Foreskin fibroblast (primary cell): ENCODE measurements at places on chromosomes 13 and 19.
A peak's percentile ranks its signal among the peaks of the same experiment; 100 is the strongest.

DNA sequence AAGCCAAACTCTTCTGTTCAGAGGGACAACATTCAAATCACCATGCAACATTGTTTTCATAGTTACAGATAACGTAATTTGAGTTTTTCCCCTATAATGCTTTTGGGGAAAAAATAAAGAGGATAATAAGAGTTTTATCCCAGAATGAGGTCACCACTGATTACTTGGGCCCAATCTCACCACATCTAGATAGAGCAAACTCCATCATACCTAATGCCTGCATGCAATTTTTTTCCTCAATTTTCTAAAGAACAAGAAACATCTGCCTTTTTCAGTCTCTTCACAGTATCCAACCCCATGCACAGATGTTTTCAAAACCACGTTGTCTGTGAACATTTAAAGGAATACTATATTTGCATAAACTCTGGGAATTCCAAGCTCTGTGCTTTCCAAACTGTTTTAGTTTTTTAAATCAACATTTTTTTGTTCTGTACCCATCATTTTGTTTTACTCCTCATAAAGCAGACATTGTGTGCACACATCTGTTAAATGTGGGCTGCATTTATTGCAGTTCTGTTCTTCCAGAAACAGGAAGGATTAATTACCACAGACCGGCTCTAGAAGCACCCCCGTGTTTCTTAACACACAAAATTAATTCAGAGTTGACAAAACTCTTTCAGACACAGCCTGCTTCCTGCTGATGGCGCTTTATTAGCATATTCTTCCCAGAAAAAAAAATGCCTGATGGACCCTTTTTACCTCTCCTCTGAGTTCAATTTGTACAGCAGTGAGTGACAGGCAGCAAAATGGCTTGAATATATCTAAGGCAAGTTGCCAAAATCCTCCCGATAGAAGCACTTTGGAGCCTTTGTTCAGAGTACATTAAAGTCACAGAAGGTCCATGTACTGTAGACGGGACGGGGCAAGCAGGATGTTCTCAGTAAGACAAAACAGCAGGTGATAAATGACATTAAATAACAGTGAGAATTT lies 1171.9 kb downstream of the EFNB2 start:
- peak; percentile 2 for DNase-seq

- no peak for DNase-seq
Observed at GRCh38 chr13:55440465-55441085, 1700.1 kb upstream of the PRR20A start.

DNA sequence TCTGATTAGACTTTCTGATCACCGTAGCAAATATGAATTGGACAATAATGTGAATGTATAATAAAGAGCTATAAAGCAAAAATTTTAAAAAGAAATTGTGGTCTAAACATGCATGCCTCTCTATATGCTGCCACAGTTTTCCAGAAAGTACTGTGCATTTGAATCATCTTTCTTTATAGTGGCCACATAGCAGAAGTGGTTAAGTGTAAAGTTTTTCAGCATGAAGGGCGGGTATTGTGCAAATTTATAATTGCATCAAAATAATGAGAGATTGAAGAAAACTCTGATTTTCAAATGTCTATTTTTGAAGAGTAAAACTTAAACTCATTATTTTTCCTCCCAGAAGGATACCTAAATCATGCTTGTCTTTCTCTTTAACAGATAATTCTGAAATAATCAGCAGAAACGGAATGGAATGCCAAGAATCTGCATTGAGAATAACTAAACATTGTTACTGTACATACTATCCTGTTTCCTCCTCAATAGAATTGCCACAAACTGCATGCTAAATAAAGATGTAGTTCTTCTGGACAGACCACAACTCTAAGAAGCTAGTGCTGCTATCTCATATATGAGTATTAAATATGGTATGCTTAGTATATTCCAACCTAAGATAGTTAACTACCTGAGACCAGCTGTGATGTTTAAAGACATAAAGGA lies 42.9 kb upstream of the RAP2A start:
- no peak for DNase-seq

DNA sequence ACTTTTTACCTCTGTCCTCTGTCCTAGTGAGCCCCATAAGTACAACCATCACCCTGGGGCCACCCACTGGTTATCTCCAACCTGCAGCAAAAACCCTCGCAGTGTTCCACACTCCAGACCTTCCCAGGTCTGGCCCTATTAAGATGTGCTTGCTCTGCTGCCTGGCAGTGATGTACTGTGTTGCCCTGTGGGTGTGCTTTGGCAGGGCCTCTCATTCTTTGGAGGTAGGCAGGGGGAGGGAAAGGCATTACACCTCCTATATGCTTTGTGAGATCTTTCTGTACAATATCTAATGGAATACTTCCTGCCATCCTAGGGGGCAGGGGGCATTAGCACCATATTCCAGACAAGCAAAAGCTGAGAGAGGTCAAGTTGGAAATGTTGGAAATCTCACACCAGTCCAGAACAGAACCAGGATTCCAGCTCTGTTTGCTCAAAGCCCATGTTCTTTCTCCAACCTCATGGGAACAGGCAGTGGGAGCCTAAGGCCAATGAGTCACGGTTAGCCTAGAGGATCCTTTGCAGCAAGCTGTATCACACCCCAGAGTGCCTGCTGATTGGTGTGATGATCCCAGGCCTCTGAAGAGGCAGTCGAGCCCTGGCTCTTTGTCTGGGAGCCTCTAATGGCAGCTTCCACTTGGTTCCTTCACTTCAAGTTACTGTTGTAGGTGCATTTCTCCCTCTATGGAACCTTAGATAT lies 59.7 kb upstream of the UBL3 start:
- DNase-seq = peak; percentile 88

- no peak for DNase-seq
Observed at GRCh38 chr19:54708781-54709180, 15.5 kb upstream of the KIR3DL3 start.

GRCh38 chr13:74129500-74130191 lies 4.6 kb downstream of the KLF12 start:
- peak; percentile 74 for DNase-seq

DNA sequence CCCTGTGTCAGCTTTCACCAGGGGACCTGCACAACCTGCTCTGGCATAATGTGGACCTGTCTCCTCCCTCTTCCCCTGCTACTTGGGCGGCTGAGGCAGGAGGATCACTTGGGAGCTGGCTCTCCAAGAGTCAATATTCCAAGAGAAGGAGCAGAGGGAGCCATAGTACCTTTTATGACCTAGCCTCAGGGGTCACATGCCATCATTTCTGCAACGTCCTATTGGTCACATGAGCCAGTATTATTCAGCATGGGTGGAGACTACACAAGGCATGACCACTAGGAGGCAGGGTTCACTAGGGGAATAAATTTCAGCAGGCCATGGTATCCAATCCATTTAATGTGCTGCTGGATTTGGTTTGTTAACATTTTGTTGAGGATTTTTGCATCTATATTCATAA lies 12.0 kb upstream of the SHFL start:
- DNase-seq = peak; percentile 52

DNA sequence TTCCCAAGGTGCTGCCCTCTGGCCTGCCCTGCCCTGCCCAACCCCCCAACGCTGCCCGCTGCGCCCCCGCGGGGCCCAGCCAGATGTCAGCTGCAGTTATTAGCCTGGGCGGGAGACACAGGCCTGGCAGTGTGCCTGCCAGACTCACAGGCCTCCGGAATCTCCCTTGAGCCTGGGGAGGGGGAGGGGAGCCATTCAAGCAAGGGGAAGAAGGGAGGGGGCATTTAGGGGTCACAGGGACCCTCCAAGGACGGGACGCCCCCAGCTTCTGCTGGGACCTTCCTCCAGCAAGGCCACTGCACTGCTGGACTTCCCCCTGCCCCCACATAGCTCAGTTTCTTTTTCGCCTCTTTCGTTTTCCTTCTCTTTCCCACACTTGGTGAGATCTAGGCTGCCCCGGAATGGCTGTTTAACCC lies 2.6 kb upstream of the JUNB start:
- peak; percentile 66 for DNase-seq

DNA sequence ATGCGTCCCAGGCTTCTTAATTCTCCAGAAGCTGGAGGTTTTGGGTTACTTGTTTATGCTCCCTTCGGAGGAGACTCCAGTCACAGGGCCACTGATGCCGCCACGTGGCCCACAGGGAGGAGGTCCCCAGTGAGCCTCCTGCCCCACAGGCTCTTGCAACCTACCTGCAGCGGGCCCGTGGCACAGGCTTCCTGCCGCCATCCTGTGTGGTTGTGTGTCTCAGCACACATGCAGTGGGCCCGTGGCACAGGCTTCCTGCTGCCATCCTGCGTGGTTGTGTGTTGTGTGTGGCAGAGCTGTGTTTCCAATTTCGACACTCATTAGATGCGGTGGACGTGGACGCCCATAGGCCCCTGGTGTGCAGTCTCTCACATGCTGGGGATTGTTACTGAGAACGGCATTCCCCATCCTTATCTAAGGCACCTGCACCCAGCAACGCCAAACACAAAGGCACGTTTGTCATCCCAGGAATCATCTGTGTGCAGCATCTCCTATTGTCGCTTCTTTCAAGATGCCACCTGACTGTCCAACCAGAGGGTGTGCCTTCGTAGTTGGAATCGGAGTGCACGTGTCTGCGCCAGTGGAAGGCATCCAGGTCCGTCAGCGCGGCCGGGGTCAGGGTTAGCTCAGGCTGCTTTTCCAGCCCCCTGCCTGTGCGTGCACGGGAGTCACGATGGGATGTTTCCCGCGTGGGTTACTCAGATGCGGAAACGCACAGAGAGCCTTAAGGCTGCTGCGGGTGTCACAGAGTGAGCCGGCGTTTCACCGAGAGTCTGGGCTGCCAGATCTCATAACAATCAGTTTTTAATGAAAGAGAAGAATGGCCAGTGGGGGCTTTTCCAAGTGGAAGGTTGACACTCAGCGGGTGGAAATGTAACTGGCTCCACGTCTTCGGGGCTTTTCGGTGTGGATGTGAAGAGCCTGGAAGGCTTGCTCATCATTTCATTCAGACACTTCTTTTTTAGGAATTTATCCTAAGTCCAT lies 119.8 kb downstream of the ATP11A start:
- no peak for DNase-seq

DNA sequence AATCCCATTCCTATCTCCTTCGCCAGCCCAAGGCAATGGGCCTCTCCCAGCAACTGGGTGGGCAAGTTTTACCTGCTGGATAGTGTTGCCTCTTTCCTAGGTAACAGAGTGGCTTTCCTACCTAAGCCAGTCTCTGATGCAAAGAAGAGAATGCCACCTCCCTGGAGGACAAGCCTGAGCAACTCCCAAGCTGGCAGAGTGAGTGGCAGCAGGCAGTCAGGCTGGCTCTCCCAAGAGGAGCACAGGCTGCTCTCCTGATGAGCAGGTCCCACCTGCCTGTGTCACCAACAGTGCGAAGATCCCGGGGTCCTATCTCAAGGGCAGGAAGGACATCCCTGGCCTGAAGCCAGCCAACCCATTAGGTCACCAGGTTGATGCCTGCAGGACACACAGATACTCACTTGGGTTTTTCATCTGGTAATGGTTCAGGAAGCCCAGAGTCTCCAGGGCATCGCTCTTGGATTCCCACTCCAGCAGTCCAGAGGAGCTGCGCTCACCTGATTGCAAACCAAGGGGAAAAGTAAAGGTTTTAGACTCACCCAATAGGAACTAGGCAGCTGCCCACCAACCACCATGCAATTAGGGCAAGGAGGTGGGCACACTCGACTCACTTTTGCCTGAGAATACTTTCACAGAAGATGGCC lies 5.5 kb upstream of the ECH1 start:
- no peak for DNase-seq

DNA sequence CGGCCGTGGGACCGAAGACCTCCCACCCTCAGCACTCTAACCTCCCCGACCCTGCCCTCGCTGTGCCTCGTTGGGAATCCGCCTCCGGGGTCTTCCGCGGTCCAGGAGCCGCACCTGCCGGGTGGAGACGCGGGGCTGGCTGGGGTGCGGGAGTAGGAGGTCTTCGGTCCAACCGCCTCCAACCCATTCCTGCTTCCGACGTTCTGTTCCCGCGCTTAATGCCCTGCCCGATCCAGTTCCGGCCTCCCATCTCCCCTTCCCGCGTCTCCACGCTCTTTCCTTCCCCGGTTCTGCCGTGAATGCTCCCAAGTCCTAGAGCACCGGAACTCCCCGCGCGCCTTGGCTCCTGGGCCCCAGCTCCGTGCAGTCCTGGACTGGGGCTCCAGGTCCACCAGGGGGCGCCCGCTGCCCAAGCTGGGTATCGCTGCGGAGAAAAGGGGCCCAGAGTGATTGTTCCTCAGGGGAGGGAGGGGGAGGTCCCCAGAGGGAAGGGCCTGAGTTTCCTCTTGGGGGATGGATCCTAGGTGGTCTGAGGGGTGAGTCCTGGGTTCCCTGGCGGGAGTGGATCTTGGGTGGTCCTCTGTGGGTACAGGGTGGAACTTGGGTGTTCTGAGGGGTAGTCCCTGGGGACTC lies 14.1 kb upstream of the TNFSF9 start:
- DNase-seq = peak; percentile 89

DNA sequence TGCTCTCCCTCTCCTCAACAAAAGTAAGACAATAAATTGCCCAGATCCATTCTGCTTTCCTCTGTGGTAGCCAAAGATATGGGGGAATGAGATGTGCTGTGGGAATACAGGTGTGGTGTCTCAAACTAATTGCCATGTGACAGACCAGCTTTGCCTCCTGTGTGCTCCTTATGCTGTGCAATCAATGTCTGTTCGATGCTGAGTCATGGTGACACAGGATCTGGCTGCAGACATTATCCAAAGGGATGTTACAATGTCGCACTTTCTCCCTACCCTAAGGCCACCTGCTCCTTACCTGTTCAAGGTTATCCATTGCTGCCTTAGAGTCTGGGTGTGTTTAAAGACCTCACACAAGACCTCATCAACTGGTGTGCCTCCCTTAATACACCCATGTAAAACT lies 32.5 kb downstream of the FGF14 start:
- no peak for DNase-seq

DNA sequence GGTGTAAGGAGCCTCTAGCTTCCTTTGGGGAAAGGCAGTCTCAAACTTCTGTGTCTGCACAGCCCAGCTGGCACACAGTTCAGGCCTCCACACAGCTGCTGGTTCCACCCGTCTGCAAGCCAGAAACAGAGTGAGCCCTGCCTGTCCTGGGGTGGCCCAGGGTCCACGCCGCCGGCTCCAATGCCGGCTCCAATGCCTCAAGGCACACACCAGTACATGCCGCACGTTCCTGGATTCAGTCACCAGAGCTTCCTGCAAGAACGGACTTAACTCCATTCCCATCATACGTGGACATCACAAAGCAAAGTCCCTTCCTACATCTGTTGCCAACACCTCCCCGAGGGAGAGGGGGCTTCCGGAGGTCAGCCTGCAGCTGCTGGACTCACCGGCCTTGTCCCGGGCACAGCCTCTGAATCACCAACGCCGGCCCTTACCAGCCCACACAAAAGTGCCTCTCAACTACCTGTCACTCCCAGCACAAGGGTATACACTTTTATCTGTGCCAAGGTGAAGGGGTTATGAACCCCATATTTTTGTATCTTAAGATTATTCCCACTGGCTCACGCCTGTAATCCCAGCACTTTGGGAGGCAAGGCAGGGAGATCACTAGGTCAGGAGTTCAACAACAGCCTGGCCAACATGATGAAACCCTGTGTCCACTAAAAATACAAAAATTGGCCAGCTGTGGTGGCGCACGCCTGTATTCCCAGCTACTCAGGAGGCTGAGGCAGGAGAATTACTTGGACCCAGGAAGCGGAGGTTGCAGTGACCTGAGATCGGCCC lies 8.5 kb downstream of the SH3GL1 start:
- DNase-seq = peak; percentile 89
